Panc1 (cell line): ENCODE measurements at places on chromosomes 11 and 22. TPM values are rescaled to one million over a fixed set of nuclear protein-coding genes. Genes with fewer than 3 reads are reported as not detected.

- peaks cover 8% of the 10 kb centered on the region for H3K27me3 ChIP-seq
- no peaks in the 10 kb centered on the region for H3K36me3 ChIP-seq
- peak overlapping the region; percentile 28 for H3K4me3 ChIP-seq
- DNase-seq = peak; percentile 10
Measured at GRCh38 chr11:60830478-60831142, 11.3 kb upstream of the CCDC86 start.

The NAALAD2 gene
- total RNA-seq = not detected

DNA sequence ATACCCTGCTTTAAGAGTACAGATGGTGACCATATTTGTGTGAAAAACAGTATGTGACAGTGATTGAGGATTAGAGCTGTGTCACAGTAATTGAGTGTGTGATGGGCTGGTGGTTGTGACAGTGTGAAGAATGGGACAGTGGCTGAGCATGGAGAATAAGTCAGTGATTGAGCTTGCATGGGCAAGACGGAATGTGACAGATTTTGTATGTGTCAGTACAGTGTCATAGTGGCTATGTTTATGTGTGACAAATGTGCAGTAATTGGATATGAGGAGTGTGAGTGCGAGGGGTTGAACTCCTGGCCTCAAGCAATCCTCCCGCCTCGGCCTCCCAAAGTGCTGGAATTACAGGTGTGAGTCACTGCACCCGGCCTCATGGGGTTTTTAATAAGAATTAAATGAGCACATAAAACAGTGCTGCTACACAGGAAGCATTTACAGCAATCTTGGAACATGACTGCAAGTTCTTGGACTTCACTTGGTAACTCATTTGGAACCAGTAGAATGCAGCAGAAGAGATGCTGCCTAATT, 583 bp upstream of the RRAS2 start:
- H3K36me3 ChIP-seq = no peaks in the 10 kb centered on the region; the same call in 1 of the 2 replicates
- H3K4me1 ChIP-seq = peaks cover 2% of the 10 kb centered on the region; the same call in 1 of the 2 replicates
- peak overlapping the region; percentile 68 for H3K4me3 ChIP-seq
- no peak for DNase-seq

The HOATZ gene
- not detected for total RNA-seq

- H3K36me3 ChIP-seq = no peaks in the 10 kb centered on the region
- H3K4me3 ChIP-seq = no peak within 1 kb of the TSS
- no peak within 1 kb of the TSS for H3K27ac ChIP-seq
- DNase-seq = no peak
Measured at GRCh38 chr11:624705-625635, at the start of gene CDHR5. TSS of gene CDHR5 (minus strand) at chr11:624955. CDS start at chr11:624902, 53 bp downstream.
